Aorta (tissue), 5 donors: ENCODE measurements at places on chromosomes 6 and 20. TPM values are rescaled to one million over a fixed set of nuclear protein-coding genes. Genes with fewer than 3 reads are reported as not detected.
A peak's percentile ranks its signal among the peaks of the same experiment; 100 is the strongest.

- H3K27ac ChIP-seq = no peak overlapping the region
- peaks cover 5% of the 10 kb centered on the region for H3K4me1 ChIP-seq
- H3K4me3 ChIP-seq = no peak overlapping the region
- no peaks in the 10 kb centered on the region for H3K36me3 ChIP-seq
- H3K27me3 ChIP-seq = no peaks in the 10 kb centered on the region
These were observed 9.7 kb downstream of the BACH2 start for GRCh38 chr6:90286884-90287488.

DNA sequence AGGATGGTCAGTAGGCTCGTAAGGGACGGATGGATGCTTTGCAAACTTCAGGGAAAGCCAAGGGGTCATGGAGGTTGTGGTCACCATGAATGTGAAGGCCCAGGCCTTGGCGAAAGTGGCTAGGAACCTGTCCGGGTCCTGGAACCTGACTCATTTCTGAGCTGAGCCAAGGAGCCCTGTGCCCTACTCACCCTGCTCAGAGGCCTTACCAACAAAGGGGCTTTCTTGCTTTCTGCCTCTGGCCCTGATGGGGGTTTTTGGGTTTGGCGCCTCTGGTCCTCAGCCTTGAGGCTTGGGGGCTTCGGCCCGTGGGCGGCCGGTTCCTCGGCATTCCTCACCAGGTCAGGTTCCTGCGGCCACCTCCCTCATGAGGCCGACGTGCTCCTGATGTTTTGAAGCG, 155.1 kb downstream of the DTNBP1 start:
- no peaks in the 10 kb centered on the region for H3K36me3 ChIP-seq
- H3K4me3 ChIP-seq = no peak overlapping the region
- H3K27me3 ChIP-seq = no peaks in the 10 kb centered on the region
- H3K27ac ChIP-seq = no peak overlapping the region
- H3K4me1 ChIP-seq = no peaks in the 10 kb centered on the region

- H3K27me3 ChIP-seq = no peaks in the 10 kb centered on the region
- H3K4me1 ChIP-seq = no peaks in the 10 kb centered on the region
- no peak overlapping the region for H3K4me3 ChIP-seq
- no peaks in the 10 kb centered on the region for H3K36me3 ChIP-seq
- no peak for DNase-seq
- no peak overlapping the region for H3K27ac ChIP-seq
These were observed 188.0 kb upstream of the TAB2 start for GRCh38 chr6:149129371-149130077.

DNA sequence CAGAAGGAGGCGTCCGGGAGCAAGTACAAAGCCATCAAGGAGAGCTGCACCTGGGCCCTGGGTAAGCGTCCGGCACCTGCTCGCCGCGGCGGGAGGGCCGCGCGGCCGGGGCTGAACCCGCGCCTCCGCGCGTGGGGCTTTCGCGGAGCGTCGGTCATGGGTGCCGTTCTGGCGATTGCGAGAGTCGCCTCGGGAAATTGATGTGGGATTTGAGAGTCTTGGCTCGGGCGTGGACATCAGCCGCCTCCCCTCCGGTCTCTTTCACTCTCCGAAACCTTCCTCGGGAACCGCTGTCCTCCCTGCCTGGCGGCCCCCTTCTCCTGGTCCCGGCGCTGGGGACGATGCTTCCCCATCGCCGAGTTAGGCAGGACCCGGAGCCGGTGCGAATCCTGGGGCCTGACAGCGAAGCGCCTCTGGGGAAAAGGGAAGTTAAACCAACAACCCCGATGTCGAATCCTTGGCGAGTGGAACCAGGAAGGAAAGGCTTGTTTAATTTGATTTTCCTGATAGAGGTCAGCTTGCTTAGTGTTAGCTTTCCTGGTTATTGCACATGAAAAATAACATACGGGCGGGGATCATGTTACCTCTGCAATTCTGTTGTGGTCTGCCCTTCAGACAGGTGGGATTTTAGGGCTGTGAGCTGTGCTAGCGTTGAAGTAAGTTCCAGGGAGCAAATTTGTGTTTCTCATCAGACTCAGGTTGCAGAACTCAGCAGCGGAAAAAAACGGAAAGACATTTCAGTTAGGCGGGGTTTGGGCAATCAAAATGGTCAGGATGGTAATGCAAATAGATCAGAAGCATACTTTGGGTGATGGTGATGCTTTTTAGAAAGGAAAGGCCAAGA, 594 bp downstream of the ARFGEF3 start:
- H3K4me1 ChIP-seq = no peaks in the 10 kb centered on the region
- H3K36me3 ChIP-seq = no peaks in the 10 kb centered on the region
- H3K27me3 ChIP-seq = no peaks in the 10 kb centered on the region
- no peak overlapping the region for H3K27ac ChIP-seq

- H3K36me3 ChIP-seq = no peaks in the 10 kb centered on the region
- no peak overlapping the region for H3K27ac ChIP-seq
- no peaks in the 10 kb centered on the region for H3K4me1 ChIP-seq
- DNase-seq = no peak
- H3K4me3 ChIP-seq = no peak overlapping the region
These were observed 537.4 kb upstream of the BTBD3 start for GRCh38 chr20:11380283-11380682.

GRCh38 chr20:63178889-63179686, 36.8 kb downstream of the YTHDF1 start:
- peak overlapping the region; percentile 4 for H3K4me3 ChIP-seq

GRCh38 chr6:159098636-159099106, 53.9 kb upstream of the TAGAP start:
- no peak overlapping the region for H3K4me3 ChIP-seq
- DNase-seq = no peak
- no peak overlapping the region for H3K27ac ChIP-seq
- no peaks in the 10 kb centered on the region for H3K36me3 ChIP-seq

GRCh38 chr6:13072686-13073347, 255.5 kb downstream of the TBC1D7 start:
- DNase-seq = no peak
- H3K4me3 ChIP-seq = no peak overlapping the region
- H3K36me3 ChIP-seq = peaks cover 3% of the 10 kb centered on the region
- H3K4me1 ChIP-seq = peaks cover 11% of the 10 kb centered on the region
- H3K27me3 ChIP-seq = no peaks in the 10 kb centered on the region

DNA sequence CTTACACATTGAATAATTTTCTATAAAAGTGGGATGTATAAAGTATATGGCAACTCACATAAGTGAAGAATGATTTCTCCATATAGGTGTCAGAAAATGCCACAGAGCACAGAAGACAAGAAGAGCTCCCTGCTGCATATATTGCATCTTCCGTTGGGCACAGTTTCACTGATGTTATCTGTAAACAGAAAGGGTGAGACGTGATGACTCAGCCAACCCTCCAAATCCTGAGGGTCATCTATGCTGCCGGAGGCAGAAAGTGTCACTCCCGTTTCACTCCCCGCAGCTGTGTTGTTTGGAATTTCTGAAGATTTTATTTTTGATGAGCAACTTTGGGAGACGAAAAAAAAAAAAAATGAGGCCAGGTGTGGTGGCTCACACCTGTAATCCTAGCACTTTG, 644.1 kb downstream of the C6orf118 start:
- H3K36me3 ChIP-seq = no peaks in the 10 kb centered on the region
- no peak overlapping the region for H3K4me3 ChIP-seq
- H3K4me1 ChIP-seq = no peaks in the 10 kb centered on the region
- DNase-seq = no peak

- H3K36me3 ChIP-seq = no peaks in the 10 kb centered on the region
- peak overlapping the region; percentile 64 for H3K4me3 ChIP-seq
- H3K27me3 ChIP-seq = no peaks in the 10 kb centered on the region
- peaks cover 3% of the 10 kb centered on the region for H3K4me1 ChIP-seq
- peak; percentile 80 for DNase-seq
These were observed 697 bp downstream of the PPT2 start for GRCh38 chr6:32154514-32155161.

- no peak for DNase-seq
- no peaks in the 10 kb centered on the region for H3K4me1 ChIP-seq
- no peaks in the 10 kb centered on the region for H3K27me3 ChIP-seq
- no peak overlapping the region for H3K4me3 ChIP-seq
These were observed 129.8 kb upstream of the GJE1 start for GRCh38 chr6:142002825-142003405.

DNA sequence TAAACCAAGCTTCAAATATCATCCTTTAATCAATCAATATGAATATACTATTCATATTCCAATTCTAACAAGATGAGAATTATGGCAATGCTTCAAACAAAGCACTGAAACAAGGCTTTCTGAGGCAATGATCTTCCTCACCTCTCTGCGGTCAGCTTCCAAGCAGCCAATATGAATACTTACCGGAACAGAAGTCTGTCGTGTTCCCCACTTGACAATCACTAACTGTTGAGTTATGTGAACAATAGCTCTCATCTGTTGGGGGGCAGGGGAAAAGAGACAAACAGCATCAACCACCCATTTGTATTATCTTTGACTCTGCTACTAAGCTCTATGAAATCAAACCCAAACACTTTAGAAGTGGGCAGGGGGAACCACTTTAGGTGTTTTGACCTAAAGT, 4.5 kb downstream of the CD164 start:
- no peaks in the 10 kb centered on the region for H3K27me3 ChIP-seq
- H3K36me3 ChIP-seq = peaks cover 8% of the 10 kb centered on the region
- no peak overlapping the region for H3K27ac ChIP-seq
- no peak overlapping the region for H3K4me3 ChIP-seq

- no peak for DNase-seq
- H3K36me3 ChIP-seq = no peaks in the 10 kb centered on the region
- H3K27ac ChIP-seq = no peak overlapping the region
- H3K4me1 ChIP-seq = no peaks in the 10 kb centered on the region
- no peaks in the 10 kb centered on the region for H3K27me3 ChIP-seq
- H3K4me3 ChIP-seq = no peak overlapping the region
These were observed 7.6 kb upstream of the HIVEP2 start for GRCh38 chr6:142952614-142953013.

DNA sequence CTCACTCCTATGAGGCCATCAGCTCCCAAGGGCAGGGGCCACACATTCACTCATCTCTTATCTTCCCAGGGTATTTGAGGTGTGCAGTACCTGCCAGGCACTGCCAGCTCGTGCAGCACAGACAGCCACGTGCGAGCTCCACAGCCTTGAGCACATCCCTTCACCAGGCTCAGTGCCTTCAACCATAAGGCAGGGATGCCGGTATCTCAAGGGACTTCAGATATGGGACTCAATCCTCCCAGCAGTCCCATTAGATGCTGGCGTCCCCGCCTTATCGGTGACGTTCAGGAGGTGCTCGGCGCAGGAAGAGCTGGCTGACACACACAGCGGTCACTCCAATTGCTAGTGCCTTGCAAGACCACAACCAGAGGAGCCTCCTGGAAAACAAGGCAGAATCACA, 47.0 kb downstream of the EZR start:
- H3K27me3 ChIP-seq = no peaks in the 10 kb centered on the region
- H3K27ac ChIP-seq = no peak overlapping the region
- H3K4me1 ChIP-seq = no peaks in the 10 kb centered on the region
- H3K4me3 ChIP-seq = no peak overlapping the region
- H3K36me3 ChIP-seq = no peaks in the 10 kb centered on the region
- DNase-seq = no peak

DNA sequence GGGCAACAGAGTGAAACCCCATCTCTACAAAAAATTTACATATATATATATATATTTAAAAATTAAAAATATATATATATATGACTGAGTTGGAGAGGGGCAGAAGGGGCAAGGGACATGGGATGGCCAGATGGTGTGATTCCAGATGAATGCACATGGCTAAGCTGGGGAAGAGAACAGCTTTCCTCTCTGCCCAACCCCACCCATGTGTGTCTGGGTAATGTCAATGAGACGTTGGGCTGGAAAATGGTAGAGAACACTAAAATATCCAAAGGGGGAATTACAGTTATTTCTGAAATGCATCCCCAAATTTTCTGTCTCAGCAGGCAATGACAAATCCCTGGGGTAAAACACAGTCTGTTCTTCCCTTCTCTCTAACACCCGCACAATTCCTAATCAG, 31.2 kb upstream of the CCND3 start:
- H3K36me3 ChIP-seq = no peaks in the 10 kb centered on the region
- no peak overlapping the region for H3K27ac ChIP-seq
- H3K4me3 ChIP-seq = no peak overlapping the region
- H3K27me3 ChIP-seq = no peaks in the 10 kb centered on the region

- H3K27me3 ChIP-seq = no peaks in the 10 kb centered on the region
- H3K4me3 ChIP-seq = no peak overlapping the region
- H3K27ac ChIP-seq = no peak overlapping the region
- peak; percentile 29 for DNase-seq
- no peaks in the 10 kb centered on the region for H3K4me1 ChIP-seq
These were observed 2.5 kb downstream of the NPBWR2 start for GRCh38 chr20:64104667-64105451.

GRCh38 chr6:72464791-72465691, 156.8 kb upstream of the KCNQ5 start:
- DNase-seq = peak; percentile 41
- H3K36me3 ChIP-seq = no peaks in the 10 kb centered on the region
- H3K27me3 ChIP-seq = no peaks in the 10 kb centered on the region

- H3K27ac ChIP-seq = no peak overlapping the region
- H3K4me1 ChIP-seq = no peaks in the 10 kb centered on the region
- DNase-seq = no peak
- H3K4me3 ChIP-seq = no peak overlapping the region
These were observed 129.1 kb downstream of the PACRG start for GRCh38 chr6:162856885-162857284.

GRCh38 chr6:75748743-75749538, at the start of gene MYO6:
TSS of gene MYO6 (plus strand) at chr6:75749239. CDS start at chr6:75817548, 68,309 bp downstream.
- H3K27ac ChIP-seq = peak within 1 kb of the TSS; percentile 6
- no peaks in the 10 kb centered on the region for H3K36me3 ChIP-seq
- peak within 1 kb of the TSS; percentile 71 for H3K4me3 ChIP-seq
- peak; percentile 79 for DNase-seq
- no peaks in the 10 kb centered on the region for H3K27me3 ChIP-seq

DNA sequence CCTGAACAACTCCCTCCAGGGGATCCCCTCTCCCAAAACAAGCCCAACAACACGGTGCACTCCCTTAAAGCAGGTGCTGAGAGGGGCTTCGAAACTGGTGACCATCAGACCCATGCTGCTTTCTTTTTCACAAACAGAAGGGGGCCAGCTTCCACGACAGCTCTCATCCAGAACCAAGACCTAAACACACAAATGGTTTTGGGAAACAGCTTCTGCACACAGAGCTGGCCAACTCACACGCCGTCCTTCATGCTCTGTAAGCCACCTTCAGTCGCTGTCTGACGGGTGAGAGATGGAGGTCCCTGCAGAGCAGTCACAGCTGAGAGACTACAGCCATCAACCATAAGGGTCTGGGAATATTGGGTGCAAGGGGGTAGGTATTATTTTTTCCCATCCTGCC, 76.3 kb downstream of the ZMYND8 start:
- H3K36me3 ChIP-seq = peaks cover 7% of the 10 kb centered on the region
- no peak for DNase-seq
- H3K4me1 ChIP-seq = peaks cover 2% of the 10 kb centered on the region
- no peak overlapping the region for H3K27ac ChIP-seq
- no peaks in the 10 kb centered on the region for H3K27me3 ChIP-seq

Gene HTR1E
- not detected for total RNA-seq

Gene FNDC11
- 0.57 TPM for total RNA-seq

Gene CLDN20
- total RNA-seq = not detected

Gene CD93
- total RNA-seq = 160 TPM

Gene SLC2A10
- total RNA-seq = 13.9 TPM

Gene FNDC1
- total RNA-seq = 2.5 TPM

Gene CYP24A1
- total RNA-seq = not detected

Gene TASP1
- total RNA-seq = 74.6 TPM

Gene CCN6
- total RNA-seq = not detected
